Mammary epithelial cell (primary cell): ENCODE measurements at places on chromosomes 4 and X.

DNA sequence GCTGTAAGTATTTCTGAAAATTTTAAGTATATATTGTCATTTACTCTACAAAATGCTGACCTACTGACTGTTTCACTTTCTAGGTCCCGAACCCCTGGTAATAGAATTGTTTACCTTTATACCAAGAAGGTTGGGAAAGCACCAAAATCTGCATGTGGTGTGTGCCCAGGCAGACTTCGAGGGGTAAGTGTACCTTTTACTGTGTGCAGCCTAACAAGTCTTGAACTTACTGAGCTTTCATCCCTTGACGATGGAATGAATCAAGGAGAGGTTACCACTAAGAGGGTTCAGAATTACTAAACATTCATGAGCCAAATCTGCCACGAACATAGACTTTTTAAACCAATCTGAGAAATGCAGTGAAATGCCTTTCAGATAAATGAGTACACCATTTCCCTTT, 1.6 kb downstream of the RPL34 start:
- no peak for DNase-seq

- DNase-seq, result no peak
These were observed 97.5 kb downstream of the FANCB start for GRCh38 chrX:14775416-14775815.

DNA sequence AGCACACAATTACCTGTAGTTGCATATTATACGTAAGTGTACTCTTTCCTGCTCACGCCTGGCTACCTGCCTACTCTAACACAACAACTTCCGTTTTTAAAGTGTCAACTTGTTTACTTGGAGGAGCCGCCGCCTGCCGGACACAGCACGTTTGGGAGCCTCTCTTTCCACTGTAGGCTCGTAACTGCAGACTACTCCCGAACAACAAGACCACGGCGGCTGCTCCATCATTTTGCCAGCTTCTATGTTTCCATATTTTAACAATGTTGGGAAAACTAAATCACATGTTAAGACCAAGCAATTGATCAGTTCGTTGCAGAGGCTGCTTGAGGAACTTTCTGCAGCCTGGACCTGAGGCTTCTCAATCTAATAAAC, 841 bp downstream of the MTNR1A start:
- peak; percentile 33 for DNase-seq

- DNase-seq, result no peak
These were observed 225.0 kb downstream of the GRIA3 start for GRCh38 chrX:123408821-123409737.

DNA sequence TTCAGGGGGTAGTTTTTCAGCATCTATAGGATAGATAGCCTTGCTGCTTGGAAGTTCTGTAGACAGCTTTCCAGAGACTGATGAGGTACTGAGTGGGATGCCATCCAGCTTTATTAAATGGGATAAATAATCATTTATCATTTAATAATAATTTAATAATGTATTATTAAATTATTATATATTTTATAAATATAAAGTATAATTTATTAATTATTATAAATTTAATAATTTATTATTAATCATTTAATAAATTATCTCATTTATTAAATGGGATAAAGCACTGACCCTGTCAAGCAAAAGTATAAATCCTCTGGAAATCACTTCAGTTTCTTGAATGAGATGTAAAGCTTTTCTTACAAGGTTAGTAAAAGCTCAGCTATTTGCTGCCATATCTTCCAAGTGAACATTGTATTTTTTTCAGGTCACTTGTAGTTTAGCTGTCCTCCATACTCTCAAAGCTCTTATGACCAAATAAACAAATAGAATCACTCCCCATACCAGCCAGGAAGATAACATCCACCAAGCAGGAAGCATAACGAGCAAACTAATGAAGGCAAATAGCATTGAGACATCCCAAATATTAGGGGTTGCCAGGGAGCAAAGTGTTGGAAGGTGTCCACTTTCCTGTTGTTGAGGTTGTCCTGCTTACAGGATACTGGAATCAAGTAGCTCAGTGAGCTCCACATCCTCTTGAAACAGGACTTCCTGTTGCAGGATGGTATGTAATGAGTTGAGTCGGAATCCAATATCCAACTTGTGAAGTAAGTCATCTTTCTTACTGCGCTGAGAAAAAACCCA, 88.9 kb downstream of the ZNF674 start:
- DNase-seq, result no peak

DNA sequence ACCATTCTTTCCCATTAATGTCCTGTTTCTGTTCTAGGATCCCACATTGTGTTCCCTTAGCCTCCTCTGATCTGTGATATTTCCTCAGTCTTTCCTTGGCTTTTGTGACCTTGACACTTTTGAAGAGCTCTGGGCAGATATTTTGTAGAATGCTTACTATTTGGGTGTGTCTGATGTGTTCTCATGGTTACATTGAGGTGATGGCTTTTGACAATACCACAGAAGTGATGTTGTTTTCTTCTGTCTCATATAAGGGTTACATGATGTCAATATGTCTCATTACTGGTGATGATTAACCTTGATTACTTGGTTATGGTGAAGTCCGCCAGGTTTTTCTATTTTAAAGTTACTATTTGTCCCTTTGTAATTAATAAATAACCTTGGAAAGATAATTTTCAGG, 183.7 kb downstream of the SOWAHB start:
- DNase-seq, result no peak

DNA sequence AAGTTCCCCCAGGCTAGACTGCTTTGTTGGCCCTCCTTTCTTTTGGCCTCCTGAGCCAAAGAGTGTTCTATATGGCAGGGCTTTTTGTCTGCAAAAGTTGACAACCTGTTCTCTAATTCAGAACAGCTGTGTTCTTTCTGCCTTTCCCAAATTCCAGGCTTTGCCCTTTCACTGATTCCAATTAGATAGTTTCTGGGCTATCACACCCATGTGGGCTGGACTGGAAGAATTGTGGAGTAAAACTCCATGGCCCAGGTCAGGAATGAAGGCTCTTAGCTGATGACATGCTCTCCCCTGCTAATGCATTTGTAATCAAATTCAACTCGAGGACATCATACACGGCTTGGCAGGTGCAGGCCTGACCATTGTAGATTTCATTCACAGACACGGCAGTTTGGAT, 19.4 kb downstream of the BMP3 start:
- no peak for DNase-seq

DNA sequence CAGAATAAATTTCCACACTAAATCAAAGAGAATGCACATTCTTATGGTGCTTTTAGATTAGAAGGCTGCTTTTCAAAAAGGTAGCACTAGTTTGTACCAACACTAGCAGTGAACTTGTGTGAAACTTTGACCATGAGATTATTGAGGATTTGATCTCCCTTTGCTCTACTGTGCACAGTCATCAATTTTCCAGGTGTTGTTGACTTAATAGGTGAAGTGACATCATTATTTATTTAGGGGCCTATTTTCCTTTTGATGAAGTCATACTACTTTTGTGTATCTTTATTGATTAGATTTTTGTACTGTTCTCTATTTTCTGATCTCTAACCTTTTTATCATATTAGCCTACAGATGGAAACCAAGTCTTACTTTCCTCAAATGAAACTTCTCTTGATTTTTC, 507.9 kb upstream of the LCORL start:
- no peak for DNase-seq

GRCh38 chrX:111167334-111167733, 71.3 kb downstream of the PAK3 start:
- DNase-seq, result no peak

GRCh38 chrX:10217198-10217597, 60.4 kb downstream of the CLCN4 start:
- DNase-seq, result no peak

- no peak for DNase-seq
These were observed 37.8 kb downstream of the PHKA2 start for GRCh38 chrX:18946157-18946556.

DNA sequence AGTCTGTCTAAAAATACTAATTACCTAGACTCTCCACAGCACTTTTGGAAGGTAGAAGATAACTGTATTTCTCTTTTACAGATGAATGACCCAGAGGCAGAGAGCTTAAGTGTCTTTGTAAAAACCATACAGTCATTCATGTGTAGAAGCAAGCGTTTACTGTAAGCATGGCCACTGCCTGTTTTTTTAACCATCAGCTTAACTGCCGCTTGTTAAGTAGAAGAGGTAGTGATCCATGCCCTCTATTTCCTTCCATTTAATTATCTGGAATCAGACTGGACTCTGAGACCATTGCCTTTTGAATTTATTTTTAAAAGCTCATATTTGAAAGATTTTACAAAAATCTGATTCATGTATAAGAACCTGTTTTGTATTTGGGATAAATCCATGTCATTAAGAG, 111.2 kb upstream of the TECRL start:
- no peak for DNase-seq
